Stimulated activated CD8-positive, alpha-beta memory T cell treated with anti-CD3 and anti-CD28 coated beads, Interleukin-7, amount 100 ng/mL, for 1 hour (primary cell): ENCODE measurements at places on chromosomes 12 and 14.

GRCh38 chr12:43416981-43417380, 135.0 kb downstream of the ADAMTS20 start:
- DNase-seq: no peak

- DNase-seq: no peak
Observed at GRCh38 chr12:80756875-80757274, 40.2 kb downstream of the MYF5 start.

DNA sequence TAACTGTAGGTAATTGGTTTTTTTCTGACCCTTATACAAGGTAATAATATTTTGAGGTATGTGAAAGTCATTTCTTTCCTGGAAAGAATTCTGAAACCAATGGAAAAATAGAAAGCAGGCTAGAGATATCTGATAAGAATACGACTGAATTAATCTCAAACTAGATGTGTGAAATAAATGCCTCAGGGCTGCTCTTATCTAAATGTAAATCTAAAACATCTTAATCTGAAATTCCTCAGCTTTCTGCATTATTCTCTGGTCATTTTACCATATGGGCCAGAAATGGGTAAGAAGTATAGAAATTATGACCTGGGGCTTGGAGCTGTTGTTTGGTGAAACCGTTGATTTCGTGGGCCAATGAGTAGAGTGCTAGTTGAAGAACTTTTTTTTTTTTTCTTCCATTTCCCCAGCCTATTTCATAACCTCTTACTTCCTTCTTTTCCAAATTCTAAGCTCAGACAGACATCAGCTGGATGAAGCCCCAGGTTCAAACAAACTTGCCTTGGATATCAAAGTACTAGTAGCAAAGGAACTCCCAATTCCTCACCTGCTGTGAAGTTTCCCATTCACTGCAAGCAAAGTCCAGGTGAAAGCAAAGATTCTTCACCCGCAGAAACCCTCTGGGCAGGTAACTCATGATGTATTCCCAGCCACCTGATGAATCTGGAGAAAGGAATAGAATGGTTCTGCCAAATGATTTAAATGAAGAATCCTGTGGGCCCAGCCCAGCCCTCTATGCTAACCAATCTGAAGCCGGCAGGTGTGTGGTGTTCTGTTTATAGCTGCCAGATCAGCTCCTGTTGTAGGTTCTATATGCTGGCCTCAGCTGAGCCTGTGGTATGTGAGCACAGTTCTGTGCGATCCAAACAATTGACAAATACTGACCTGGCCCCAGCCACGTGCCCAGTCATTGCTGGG, 9.7 kb upstream of the FOS start:
- DNase-seq: no peak

DNA sequence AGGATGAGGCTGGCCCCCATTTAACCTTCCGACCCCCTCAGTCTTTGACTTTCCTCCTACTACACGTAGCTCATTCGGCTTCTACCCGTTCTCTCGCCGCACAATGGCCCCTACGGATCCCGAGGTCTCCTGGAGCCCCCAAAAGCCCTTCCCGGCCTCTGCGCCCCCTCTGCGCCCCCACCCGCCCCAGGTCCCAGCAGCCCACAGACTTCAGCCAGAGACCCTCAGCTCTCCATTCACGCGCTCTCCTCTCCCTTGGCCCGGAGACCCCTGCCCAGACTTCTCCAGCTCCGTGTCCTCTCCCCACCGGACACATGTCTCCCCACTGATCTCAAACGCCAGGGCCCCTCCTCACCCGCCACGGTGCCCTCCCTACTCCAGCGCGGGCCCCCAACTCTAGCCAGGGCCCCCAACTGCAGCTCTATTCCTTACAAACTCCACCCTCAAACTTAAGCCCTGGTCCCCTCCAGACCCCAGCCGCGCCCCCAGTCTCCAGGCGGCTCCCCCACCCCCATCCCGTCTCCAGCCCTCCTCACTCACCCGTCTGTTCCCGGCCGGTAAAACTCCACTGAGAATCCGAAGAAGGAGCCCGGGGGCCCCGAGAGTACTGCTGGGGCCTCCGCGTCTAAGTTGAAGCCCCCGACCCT, 502 bp downstream of the ITGA5 start:
- DNase-seq: no peak

DNA sequence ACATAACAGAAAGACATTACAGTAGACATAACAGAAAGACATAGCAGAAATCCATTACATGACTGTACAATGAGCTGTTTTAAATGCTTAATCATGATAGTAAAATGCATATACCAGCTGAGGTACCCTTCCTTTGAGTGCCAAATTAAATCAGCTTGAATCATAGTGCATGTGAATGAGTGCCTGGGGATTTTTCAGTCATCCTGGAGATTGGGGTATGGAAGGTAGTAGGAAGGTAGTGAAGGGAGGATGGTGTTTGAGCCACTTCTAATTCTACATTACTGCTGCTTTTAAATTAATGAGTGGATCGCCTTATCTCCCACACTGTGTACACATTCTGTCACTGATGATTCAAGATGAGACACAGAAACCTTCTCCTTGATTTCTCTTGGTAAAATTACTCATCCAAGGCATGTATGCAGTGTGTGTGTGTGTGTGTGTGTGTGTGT, 534.2 kb downstream of the LRFN5 start:
- no peak for DNase-seq

- DNase-seq: no peak
Observed at GRCh38 chr12:94173660-94174265, 25.4 kb downstream of the PLXNC1 start.

DNA sequence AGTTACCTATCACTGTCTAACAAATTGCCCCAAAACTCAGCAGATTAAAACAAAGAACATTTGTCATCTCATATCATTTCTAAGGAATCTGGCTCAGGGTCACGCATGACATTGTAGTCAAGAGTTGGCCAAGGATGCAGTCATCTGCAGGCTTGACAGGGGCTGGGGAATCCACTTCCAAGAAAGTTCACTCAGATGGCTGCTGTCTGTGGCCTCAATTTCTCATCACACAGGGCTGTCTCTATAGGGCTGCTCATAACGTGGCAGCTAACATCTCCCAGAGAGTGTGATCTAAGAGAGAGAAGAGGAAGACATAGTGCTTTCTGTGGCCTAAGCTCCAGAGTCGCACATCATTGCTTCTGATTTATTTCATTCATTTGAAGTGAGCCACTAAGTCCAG, 17.0 kb upstream of the IL22 start:
- no peak for DNase-seq

- no peak for DNase-seq
Observed at GRCh38 chr12:87136330-87136976, 880.3 kb upstream of the MGAT4C start.

DNA sequence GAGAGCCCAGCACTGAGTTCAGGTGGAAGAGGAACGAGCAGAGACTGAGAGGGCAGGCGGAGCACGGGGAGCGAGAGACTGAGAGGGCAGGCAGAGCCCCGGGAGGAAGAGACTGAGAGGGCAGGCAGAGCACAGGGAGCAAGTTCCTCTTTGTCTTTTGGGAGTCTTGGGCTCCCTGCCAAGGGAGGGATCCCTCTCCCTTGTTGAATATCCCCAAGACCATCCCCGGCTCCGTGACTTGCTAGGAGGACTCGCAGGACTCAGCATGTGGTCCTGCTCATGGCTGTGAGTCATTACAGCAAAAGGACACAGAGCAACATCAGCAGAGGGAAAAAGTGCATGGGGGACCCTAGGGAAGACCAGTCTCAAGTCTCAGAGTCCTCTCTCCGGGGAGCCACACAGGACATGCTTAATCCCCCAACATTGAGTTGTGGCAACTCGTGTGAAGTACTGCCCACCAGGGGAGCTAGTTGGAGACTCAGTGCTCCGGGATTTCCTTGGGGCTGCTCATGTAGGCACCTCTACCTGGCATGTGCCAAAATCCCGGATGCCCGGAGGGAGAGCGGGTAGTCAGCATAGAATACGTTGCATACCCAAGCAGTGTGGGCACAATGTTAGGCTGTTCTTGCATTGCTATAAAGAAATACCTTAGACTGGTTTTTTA, 81.0 kb downstream of the CCDC92 start:
- no peak for DNase-seq

- no peak for DNase-seq
Observed at GRCh38 chr14:22641846-22642245, 2.3 kb downstream of the OR6J1 start.

- no peak for DNase-seq
Observed at GRCh38 chr12:55068416-55069010, 48.7 kb downstream of the NEUROD4 start.

DNA sequence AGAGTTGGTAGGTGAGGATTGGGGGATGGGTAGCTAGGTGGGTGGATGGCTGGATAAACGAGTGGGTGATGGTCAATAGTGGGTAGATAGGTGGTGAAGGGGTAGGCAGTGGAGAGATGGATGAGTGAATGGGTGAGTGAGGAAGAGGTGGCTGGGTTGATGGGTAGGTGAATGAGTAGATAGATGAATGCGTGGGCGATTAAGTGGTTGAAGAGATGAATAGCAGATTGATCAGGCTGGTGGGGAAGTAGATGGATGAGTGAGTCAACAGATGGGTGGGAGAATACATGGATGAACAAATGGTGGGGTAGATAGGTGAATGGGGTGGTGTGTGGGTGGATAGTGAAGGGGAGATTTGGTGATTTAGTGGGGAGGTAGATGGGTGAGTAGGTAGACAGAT, 51.1 kb downstream of the SYNE3 start:
- DNase-seq: no peak

- DNase-seq: no peak
Observed at GRCh38 chr12:46402451-46402850, 29.9 kb upstream of the SLC38A2 start.

DNA sequence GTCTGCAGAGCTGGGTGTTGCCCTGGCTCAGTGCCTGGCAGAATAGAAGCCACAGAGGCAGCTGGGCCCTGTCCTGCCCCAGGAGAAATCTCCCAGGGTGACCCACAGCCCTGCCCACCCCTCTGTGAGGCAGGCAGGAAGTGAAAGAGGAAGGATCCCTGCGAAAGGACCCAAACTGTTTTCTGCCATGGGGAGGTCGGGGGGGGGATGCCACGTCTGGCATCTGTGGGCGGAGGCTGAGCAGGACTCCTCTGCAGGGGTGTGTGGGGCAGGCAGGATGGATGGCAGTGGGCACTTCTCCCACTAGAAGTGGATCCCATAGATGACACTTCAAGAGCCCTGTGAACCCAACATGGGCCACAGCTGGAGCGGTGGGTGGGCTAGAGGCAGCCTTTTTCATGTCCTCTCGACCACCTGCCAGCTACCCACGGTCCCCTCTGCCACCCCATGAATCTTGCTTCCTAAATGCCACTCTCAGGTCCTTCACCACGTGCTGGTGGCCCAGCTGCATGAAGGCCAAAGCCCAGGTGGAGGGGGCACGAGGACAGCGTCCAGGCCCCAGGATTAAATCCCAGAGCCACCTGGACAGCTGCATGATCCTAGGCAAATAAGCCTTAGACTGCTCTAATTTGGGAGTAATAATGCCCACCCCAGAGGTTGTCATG, 3.6 kb downstream of the PAPLN start:
- DNase-seq: no peak

GRCh38 chr12:112331886-112332285, 50.3 kb downstream of the HECTD4 start:
- no peak for DNase-seq

GRCh38 chr12:23931176-23931575, 18.3 kb downstream of the SOX5 start:
- DNase-seq: no peak

GRCh38 chr12:94141892-94142291, 6.5 kb upstream of the PLXNC1 start:
- DNase-seq: no peak

DNA sequence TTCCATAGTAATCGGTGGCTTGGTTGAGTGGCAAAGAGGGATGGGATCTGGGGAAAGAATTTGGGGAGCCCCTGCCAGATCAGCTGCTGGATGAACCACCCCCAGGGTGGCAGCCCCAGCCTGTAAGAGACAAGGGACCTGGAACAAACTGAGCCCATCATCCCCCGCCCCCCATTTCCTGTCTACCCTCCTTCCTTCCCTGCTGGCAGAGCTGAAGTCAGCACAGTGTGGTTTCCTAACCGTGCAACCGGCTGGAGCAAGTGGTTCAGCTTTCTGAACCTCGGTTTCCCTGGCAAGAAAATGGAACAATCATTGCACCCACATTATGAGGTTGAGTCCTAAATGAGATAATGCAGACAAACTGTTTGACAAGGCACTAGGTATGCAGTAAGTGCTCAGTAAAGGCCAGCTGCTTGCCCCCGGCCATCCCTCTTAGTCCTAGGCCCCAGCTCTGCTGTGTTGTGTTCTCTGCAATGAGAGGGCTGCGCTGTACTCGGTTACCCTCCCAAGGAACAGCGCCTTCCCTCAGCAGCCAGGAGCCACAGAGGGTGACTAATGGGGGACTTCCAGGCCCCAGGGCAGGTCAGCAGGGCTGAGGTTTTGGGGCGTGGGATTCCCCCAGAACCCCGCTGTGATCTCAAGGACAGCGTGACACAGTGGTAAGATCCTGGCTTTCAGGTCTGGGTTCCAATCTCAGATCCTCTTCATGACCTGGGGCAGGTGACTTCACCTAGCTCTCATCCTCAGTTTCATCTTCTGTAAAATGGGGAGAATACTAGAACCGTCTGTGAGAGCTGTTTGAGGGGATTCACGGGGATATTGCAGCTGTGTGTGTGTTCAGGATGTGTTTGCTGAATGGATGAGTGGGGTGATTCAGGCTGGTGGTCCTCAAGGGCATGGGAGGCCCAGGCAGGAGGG, 16.5 kb downstream of the SELPLG start:
- DNase-seq: peak; percentile 58

DNA sequence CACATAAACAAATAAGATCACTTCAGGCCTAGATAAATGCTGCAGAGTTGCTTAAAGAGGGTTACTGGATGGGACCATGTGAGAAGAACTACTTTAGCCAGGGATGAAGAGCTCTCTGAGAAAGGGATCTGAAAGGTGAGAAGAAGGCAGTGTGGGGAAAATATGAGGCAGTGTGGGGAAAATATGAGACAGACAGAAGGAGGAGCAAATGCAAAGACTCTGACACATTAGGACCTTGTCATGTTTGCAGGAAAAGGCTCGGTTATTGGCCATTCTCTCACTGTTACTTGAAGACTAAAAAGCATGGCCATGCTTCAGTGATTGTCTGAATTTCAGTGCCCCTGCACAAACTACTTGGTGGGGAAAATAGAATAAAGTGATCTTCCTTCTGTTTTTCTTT, 22.7 kb upstream of the TRIM9 start:
- DNase-seq: no peak

DNA sequence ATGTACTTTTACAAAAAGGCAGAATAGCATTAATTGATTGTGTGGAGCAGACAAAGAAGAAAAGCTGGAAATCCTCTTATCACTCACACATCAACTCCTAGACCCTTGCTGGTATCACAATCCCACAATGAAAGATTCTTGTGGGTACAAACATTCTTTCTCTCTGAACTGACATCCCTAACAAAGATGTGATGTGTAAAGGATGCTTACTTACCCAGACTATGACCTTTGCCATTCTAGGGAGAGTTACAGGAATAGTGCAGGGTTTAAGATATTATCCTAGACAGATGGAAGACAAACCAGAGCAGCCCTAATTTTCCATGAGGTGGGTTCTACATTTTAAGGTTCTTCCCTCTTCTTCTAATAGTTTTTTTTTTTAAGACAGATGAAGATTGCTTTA, 60.4 kb upstream of the SLC6A15 start:
- DNase-seq: no peak

DNA sequence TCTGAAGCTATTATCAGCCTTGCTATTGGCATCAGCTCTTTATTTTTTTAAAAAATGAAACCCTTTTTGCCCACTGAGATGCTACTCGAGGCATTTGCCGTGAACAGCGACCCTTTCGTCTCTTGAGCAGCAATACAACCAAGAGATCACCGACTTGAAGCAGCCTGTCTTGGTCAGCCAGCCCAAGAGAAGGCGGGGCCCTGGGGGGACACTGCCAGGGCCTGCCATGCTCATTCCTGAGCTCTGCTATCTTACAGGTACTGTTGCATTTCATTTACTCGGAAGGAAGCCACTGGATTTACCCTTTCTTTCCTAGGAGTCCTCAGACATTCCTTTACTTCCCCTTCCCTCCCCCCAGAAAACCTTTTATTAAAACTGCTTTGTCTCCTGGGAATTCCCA, 16.7 kb downstream of the PIWIL1 start:
- DNase-seq: no peak
